NAMALWA (cell line): ENCODE measurements at places on chromosomes 3 and 15.

DNA sequence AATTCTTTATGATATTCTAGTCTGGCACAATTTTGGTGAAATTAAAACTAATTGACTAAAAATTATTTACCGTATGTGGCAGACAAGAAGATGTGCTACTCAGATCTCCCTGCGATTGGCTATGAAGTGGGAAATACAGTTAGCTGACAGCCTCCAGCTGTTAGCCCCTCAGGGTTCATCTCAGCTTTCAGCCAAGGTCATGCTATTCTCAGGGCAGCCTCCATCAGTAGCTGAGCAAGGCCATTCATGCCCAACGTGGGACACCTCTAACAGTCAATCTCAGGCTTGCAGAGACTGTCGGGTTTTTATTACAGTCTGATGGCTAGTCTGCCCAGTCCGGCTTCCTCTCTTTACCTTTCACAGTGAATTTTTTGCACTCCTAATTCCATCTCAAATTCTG is 6.7 kb downstream of the PARP9 start:
- no peak for DNase-seq

- DNase-seq, result no peak
Observed at GRCh38 chr3:81080608-81081007, 680.8 kb downstream of the GBE1 start.

GRCh38 chr3:66531256-66531655 is 30.4 kb upstream of the LRIG1 start:
- no peak for DNase-seq

- no peak for DNase-seq
Observed at GRCh38 chr3:111694471-111694870, 99.3 kb upstream of the ZBED2 start.

DNA sequence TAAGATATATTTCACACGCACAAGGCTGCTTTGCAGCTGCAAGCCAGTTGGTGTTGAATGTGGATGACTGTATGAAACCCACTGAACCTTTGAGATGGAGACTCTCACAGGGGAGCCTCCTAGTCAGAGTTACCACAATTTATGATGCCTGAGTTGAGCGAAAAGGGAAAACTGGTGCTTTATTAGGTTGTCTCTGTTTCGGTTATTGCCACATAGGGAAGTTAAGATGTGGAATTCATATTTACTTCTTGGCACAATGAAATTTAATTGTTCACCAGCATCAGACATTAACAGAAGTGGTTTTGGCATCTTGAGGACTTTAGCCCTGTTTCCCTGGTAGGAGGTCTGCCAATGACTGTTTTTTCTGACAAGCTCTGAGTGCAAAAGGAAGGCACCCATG is 358.2 kb downstream of the SQOR start:
- no peak for DNase-seq

DNA sequence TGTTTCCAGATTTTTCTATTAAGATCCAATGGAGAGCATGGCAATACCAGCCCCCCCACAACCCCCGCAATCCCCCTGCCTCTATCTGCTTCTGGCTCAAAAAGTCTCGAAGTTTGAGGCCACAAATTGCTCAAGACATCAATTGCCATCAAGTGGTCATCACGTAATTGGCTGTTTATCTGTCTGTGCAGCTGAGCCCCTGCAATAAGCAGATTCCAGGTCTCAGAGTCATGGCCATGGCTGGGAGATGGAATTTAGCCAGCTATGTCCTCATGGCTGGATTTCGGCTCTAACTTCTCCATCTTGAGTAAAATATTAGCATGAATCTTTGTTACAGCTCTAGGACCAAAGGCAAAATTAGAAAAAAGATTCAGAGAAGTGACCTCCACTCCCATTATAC is 22.7 kb downstream of the SSUH2 start:
- DNase-seq, result no peak

DNA sequence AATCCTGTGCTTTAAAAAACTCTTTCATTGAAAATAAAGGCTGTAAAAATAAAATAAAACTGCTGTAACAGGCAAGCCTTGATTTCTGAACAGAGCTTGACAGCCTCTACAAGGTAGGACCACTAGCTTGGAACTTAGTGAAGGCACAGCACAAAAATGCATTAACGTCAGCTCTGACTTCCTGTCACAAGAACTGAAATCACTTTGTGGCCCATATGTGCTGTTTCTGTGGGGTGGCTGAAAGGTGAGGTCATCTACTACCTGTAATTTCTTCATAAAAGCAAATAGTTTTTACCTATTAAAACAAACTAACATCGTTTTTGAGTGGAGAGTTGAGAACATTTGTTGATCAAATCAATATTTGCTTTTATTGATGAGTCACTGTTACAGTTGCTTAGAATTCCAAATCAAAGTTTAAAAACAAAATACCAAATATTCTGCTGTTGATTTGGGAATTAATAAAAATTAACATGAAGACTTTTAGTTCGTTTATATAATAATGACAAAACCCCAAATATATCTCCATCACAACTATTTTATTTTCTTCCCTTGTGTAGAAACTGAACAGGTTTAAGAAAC is 1034.1 kb downstream of the MCTP2 start:
- DNase-seq, result no peak

GRCh38 chr15:85415783-85416182 is 35.4 kb downstream of the AKAP13 start:
- DNase-seq, result no peak

DNA sequence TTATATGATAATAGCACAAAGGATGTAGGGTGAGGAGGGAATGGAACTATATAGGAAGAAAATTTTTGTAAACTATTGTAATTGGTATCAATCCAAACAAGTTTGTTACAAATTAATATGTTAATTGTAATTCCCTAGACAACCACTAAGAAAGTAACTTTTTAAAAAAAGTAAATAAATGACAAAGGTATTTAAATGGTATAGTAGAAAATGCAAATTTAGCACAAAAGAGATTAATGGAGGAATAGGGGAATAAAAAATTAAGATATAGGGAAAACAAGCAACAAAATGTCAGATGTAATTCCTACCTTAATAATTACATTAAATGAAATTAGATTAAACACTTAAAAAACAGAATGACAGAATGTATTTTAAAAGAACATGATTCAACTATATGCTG is 60.3 kb downstream of the TIMP4 start:
- no peak for DNase-seq

DNA sequence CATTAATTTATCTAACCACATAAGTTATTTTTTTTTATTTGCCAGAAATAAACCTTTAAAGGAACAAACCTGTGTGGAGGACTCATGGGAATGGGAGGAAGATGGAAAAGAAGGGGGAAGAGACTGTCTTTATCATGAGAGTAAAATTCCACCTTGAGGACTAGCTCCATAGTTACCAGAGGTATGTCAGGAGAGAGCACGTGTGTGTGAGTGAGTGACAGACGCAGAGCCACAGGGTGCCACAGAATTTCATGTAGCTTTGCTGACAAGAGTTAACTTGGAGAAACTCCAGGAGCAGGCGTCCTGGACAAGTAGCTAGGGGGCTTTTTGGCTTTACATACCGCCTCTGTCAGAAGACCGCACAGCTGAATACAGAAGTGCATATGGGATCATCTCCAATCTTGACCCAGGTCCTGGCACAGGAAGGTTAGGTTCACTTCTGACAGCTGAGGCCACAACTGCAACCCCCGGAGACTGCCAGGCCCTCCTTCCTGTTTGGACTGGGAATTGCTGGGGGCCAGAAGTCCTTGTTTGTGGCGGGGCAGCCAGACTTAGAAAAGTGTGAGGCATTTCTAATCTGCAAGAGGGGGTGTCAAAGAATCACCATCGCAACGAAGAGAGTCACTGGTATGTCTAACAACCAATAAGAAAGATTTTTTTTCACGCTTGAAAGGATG is 197.8 kb upstream of the TPM1 start:
- no peak for DNase-seq

- no peak for DNase-seq
Observed at GRCh38 chr3:173865900-173866498, 468.5 kb downstream of the NLGN1 start.

DNA sequence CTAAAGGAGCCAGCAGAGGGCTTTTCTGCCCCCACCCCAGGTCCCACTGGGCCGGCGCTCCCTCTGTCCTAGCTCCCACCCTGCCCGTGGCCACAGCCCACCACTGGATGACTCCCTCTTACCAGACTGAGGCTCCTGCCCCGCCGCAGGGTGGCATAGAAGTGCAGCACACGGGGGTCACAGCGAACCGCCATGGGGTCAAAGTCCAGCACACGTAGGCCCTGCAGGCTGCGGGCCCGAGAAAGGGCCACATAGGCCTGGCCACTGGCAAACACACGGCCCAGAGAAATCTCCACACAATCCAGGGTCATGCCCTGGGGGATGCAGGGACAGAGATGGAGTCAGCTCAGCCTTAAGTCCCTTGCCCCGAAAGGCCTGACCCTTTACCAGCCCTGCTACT is 9.0 kb downstream of the PIF1 start:
- no peak for DNase-seq

- DNase-seq, result no peak
Observed at GRCh38 chr3:77939726-77940125, 899.8 kb downstream of the ROBO2 start.

DNA sequence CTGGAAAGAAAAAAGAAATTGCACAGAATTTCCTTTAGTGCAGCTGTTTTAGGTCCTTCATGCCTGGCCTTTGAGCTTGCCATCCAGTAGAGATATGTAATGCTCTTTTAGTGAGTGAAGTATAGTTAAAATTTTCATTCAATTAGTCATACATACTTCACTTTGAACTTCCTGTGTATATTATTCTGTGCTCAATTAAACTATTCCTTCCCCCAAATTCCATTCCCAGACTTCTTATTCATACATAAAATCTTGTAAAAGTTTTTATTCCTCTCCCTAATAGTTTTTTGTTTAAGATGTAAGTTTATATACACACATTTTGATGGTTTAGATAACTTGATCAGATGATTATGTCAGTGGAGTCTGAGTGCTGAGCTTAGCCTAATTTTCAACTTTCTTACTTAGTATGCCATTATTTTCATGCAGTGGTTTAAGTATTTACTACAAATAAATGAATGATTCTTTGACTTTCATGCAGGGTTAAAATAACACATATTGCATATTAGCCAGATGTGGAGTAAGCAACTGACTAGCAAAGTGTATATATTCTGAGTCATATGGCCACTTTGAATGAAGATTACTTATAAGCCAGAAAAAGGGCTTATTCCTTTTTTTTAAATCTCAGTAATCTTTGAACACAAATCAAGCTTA is 42.5 kb upstream of the ABHD10 start:
- no peak for DNase-seq

DNA sequence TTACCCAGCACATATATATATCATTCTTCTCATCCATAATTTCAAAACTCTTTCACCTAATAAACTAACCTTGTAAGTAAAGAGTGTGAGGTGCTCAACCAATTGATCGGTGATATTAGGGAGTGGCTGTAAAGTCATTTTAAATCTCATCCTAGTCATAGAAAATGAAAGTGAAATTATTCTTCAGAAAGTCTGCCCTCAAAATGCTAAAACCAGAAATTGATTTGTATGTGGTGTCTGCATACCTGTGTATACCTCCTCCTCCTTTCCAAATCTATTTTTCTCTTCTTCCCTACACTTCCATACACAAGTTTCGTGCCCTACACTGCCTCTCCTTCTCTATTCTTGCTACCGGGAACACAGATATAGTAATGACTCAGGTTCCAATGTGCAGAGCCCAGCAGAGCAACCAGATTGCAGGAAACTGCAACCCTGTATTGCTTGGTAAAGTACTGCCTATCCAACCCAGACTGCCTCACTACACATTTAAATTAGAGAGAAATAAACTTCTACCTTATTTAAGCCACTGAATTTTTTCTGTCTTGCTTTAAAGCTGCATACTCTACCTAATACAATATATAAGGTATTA is 7.4 kb upstream of the TBC1D5 start:
- DNase-seq, result no peak

GRCh38 chr3:166446986-166447385 is 609.8 kb upstream of the BCHE start:
- DNase-seq, result no peak

DNA sequence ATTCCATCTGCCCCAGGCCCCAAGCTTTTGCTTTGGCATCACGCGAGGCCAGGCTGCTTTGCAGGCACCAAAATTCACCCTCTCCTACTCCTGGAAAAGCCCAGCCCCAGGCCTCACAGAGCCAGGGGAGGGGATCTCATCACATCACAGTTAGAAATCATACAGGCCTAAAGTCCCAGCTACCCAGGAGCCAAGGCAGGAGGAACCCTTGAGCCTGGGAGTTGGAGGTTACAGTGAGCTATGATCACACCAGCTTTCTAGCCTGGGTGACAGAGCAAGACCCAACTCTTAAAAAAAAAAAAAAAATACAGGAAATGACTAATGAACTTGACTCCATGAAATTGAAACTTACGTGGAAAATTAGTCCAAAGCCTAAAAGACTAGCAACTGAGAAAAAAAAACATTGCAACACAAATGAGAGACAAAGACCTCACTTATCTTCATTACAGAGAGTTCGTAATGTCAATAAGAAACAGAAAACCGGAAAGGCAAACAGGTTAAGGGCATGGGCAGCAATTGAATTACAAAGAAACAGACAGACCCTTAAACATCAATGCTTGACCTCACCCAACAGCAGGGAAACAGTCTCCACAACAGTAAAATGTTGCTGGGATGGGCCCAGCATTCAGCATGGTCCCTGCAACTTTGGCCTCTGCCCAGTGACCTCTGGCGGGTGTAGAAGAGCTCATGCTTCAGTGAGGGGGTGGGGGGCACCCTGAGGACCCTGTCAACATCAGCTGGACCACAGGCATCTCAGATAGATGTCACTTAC is 151.5 kb downstream of the LRRK1 start:
- no peak for DNase-seq

GRCh38 chr3:115402651-115403050 is 220.7 kb upstream of the GAP43 start:
- DNase-seq, result no peak

GRCh38 chr15:91548549-91548948 is 305.0 kb upstream of the SLCO3A1 start:
- no peak for DNase-seq

- DNase-seq, result no peak
Observed at GRCh38 chr3:53618936-53619335, 124.5 kb downstream of the CACNA1D start.

DNA sequence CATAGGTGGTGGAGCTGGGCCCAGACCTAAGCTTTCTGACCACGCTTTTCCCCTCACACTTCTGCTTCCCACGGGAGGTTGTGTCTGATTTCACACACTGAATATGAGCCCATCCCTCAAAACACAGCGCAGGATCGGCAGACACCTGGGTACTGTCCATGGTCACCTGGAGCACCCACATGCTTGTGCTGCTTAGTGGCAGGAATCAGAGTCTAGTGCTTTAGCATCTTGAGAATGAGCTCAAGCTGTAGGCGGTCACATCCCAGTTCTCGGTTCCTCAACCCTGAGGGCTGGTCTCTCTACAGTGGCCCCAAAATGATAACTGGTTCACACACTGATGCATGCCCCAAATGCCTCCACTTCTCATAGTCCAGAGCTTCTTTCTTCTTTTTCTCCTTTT is 111.0 kb downstream of the SEMA5B start:
- no peak for DNase-seq

GRCh38 chr15:67839499-67839928 is 331 bp downstream of the RNU6-1 start:
- DNase-seq, result peak; percentile 80

DNA sequence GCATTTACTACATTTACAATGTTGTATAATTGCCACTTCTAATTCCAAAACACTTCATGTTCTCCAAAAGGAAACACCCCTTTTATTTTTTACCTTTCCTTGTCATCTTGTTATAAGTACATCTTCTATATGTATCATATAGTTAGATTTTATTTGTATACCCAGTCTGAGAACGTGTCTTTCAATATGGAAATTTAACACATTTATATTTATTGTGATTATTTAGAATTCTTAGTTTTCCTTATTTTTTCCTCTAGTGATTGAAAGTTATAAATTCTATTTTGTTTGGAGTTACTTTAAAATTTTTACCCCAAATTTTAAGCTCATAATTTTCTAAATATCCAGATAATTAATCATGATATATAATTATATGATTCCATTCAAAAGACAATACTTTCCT is 15.8 kb downstream of the CMTM8 start:
- DNase-seq, result no peak
